Ureter (tissue), 1 donor: ENCODE measurements at places on chromosomes 11 and 22.

GRCh38 chr11:44536788-44537516 lies 28.5 kb upstream of the CD82 start:
- DNase-seq, result no peak

DNA sequence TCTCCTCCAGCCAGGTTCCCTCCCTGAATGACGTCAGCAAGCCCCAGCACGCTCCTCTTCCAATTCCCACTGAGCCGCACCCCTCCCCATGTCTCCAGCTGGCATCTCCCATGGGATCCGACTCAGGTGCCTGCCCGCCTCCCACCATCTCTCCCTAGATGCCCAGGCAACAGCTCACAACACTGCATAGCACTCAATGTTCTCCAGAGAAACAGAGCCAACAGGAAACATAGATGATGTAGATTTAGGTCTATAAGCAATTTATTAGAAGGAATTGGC lies 532.3 kb downstream of the BRD1 start:
- peak; percentile 25 for DNase-seq

DNA sequence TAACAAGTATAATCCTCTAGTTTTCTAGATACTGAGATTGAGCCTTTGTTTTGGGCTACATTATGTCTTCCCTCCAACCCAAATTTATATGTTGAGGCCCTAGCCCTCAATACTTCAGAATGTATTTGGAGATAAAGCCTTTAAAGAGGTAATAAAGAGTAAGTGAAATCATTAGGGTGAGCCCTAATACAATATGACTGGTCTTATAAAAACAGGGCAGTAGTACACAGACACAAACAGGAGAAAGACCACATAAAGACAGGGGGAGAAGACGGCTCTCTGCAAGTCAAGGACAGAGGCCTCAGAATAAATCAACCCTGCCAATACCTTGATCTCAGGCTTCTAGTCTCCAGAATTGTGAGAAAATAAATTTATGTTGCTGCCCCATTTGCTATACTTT lies 6.3 kb downstream of the OR10V1 start:
- DNase-seq, result no peak

DNA sequence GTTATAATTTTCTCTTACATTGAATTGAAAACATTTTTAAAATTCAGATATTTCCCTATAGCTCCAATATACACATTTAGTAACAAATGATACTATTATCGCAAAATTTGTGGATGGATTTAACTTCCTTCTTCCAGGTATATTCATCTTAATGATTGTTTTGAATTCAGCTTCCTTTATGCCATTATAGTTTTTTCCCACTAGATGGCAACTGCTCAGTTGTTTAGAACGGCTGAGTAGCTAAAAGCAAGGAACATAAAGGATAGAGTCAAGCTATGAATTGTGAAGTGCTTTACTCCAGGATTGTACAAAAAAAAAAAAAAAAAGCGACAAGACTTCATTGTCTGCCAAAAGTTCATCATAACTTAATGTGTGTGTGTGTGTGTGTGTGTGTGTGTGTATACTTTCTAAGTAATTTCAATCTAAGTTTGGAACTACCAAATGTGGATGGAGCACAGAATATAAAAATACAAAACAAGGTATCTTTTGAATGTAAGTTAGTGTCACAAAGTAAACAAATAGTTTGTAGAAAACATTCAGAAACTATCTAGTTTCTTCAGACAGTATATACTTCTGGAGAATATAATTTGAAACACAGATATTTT lies 846.4 kb downstream of the DLG2 start:
- DNase-seq, result no peak

DNA sequence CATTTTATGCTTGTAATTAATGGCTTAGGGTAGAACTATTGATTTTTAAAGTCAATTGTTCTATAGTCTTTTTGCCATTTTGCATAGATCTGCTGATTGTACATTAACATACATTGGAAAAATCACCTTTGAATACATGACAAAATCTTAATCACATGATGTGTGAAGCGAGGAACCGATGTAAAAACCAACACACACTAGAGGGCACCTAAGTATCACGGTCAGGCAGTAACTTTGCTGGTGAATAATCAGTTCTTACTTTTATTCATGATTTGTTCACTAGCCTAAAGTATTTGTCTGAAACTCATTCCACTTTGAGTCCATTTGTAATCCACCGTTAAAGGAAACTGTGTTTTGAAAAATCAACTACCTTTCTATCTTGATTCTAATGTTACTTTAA lies 28.2 kb downstream of the JHY start:
- no peak for DNase-seq
